NCI-H748 treated with DMSO at 0.1 percent for 48 hours (cell line): ENCODE measurements at places on chromosomes 4 and X.

DNA sequence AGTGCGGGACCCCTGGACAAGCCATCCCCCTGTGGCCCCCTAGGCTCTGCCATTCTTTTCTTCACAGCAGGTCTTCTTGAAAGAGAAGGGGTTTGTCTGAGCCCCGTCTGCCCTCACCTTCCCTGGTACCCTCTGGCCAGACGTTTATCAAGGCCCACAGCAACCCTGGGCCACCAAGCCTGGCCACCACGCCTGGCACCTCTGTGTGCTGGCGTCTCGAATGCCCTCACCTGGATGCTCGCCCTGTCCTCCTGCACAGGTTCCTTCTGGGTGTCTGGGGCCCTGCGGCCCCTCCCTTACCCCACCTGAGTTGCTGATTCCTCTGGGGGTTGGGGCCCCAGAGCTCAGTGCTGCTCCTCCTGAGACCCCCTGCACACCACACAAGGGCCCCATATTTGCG is 25.1 kb downstream of the ADRA2C start:
- DNase-seq, result no peak

GRCh38 chr4:40305328-40306170 is 29.6 kb upstream of the CHRNA9 start:
- DNase-seq, result no peak

GRCh38 chrX:55342533-55343501 is 78.1 kb upstream of the PAGE3 start:
- peak; percentile 9 for DNase-seq

DNA sequence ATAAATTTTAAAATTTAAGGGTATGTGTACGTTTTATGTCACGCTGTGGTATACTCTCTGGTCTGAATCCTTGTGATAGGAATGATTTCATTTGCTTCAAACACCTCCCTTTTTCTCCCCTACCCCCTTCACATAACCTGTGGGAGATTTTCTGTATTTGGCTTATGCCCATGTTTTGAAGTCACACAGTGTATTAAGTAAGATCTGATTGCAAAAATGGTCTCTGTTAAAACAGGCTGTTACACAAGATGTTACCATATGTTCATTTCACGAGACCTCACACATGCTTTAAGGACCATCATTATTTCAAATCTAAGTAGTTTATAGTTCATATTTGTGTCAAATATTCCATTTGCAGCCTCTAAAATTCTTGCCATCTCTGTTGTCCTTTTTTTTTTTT is 63.5 kb downstream of the TMEM131L start:
- DNase-seq, result no peak

GRCh38 chrX:16124201-16124600 is 836 bp downstream of the GRPR start:
- no peak for DNase-seq

DNA sequence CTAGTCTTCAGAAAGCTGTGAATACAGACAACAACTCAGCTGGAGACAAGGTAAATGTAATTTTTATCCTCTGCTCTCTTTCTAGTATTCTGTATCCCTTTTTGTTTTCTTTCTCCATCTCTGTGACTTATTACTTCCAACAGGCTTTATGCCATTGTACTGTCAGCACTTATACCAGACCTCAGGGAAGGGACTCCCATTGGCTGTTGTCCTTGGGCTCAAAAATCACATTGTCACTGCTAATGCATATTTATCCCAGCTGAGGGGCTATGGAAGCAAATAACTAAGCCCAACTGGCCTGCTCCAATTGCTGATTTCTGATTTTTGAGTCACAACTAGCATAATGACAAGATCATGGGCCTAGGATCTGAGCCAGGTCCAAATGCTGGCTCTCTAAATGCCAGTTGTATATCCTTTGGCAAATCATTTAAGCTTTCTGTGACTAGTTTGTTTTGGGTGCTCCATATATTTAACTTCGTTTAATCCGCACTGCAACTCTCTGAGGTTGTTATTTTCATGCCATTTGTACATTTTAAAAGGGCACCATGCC is 395.1 kb upstream of the GNPDA2 start:
- no peak for DNase-seq

- no peak for DNase-seq
These were observed 455.9 kb downstream of the AFF2 start for GRCh38 chrX:148956352-148956751.

- DNase-seq, result no peak
These were observed 11.6 kb downstream of the AMELX start for GRCh38 chrX:11304829-11305228.
